ENCODE measurements at places on chromosomes 2 and 18.

DNA sequence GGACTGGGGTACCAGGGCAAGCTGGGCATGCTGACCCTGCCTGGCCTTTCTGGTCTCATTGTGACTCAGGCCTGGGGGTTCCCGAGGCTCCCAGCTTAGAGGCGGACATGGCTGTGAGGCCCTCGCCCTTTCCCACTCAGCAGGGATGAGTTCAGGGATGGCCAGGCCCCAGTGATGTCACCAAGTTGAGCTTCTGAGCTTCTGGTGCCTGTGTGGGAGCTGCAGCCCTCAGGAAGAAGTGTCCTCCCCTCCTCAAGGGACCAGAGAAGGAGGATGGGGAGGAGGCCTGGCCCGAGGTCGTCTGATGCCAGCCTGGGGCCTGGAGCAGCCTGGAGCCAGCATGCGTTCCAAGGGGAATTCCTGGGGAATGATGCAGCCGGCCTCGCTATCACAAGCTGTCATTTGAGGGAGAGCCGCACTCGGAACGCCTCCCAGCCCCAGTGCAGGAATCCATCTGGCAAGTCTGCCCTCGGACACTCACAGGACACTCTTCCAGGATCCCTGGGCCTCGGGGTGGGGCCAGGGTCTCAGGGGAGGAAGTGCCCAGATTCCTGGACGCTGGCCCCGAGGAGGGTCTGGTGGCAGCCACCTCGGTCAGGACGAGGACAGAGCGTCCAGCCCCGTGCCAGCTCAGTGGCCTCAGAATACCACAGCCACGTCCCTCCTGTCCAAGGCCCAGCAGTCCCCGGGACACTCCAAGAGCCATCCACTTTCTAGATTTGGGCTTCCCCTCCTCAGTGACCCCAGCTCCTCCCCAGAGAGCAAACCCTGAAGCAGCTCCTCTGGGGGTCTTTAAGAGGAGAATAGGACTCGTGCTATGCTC lies 61.2 kb upstream of the GPC1 start:
- peak; percentile 95 for DNase-seq

- DNase-seq, result no peak
Observed at GRCh38 chr18:3177902-3178687, 41.7 kb downstream of the MYOM1 start.

- no peak for DNase-seq
Observed at GRCh38 chr18:80190311-80190710, 57.0 kb downstream of the PARD6G start.

DNA sequence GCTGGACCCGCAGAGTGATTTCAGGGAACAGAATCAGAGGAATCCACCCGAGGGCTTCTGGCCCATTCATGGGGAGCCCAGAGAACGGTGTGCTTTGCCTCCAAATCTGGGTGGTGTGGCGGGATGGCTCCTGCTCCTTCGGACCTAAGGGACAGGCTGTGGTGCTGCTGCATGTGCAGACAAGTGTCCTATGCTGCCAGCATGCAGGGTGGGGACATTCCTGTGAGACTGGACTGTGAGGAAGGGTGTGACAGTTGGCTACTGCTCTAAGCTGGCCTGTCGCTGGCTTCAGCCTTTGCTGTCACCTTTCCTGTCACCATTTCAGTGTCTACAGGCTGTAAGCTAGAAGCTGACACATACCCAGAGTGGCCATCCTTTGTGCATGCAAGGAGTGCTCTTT lies 2.9 kb upstream of the SLC4A3 start:
- no peak for DNase-seq

DNA sequence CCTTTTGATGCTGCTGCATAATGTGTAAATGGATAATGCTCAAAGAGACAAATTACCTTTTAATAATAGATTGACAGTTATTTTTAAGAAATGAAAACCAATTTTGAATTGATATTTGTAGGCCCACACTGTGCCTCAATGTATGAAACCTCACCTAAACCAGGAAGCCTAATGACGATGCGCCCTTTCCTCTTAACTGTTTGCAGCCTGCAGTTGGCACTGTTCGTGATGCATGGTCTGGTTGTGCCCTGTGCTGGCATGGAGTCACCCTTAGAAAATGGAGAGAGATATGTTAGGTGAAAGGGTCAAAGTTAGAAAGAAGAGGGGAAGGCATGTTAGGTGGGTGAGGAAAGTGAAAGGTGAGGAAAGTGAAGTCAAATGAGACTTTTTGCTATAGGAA lies 390.2 kb downstream of the PTPRM start:
- no peak for DNase-seq

GRCh38 chr2:42169874-42170521 lies 845 bp downstream of the EML4 start:
- DNase-seq, result no peak

GRCh38 chr18:53551868-53552426 lies 672.5 kb downstream of the MBD2 start:
- no peak for DNase-seq

- DNase-seq, result no peak
Observed at GRCh38 chr18:26719896-26720295, 145.6 kb downstream of the AQP4 start.

DNA sequence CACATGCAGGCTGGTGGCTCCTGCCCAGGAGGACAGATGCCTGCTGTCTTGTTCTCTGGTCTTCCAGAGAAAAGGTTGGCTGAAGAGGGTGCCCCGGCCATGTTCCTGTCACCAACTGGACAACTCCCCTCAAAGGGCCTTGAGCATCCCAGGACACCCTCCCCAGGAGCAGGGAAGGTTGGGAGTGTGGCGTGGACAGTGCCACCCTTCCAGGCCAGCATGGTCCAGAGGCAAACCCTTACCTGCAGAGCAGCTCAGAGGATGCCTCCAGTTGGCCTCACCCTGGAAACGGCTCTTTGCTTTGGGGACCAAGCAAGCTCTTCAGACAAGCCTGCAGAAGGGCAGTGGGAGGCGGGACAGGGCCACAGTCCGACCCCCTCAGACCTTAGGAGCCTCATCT lies 4.9 kb upstream of the GPC1 start:
- DNase-seq, result no peak

- DNase-seq, result no peak
Observed at GRCh38 chr2:179233626-179234430, 30.8 kb downstream of the SESTD1 start.

GRCh38 chr2:220153118-220153517 lies 525.7 kb downstream of the SLC4A3 start:
- no peak for DNase-seq

GRCh38 chr2:19362094-19362754 lies 3.8 kb upstream of the OSR1 start:
- no peak for DNase-seq

DNA sequence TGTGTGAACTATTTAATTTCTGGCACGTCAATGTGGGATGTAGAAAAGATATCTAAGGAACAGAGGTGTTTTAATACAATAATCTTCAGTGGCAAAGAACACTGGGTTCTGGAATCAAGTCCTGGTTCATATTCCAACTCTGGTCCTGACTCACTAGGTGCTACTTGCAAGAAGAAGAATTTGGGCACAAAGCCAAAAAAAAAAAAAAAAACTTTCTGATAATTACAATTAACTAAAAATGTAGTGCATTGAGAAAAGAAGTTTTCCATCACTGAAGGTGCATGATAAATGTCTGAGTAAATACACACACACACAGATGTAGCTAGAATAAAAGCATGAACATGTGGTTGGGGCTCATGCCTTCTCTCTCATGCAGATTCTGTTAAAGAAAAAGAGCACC lies 424.4 kb upstream of the REG3G start:
- no peak for DNase-seq

DNA sequence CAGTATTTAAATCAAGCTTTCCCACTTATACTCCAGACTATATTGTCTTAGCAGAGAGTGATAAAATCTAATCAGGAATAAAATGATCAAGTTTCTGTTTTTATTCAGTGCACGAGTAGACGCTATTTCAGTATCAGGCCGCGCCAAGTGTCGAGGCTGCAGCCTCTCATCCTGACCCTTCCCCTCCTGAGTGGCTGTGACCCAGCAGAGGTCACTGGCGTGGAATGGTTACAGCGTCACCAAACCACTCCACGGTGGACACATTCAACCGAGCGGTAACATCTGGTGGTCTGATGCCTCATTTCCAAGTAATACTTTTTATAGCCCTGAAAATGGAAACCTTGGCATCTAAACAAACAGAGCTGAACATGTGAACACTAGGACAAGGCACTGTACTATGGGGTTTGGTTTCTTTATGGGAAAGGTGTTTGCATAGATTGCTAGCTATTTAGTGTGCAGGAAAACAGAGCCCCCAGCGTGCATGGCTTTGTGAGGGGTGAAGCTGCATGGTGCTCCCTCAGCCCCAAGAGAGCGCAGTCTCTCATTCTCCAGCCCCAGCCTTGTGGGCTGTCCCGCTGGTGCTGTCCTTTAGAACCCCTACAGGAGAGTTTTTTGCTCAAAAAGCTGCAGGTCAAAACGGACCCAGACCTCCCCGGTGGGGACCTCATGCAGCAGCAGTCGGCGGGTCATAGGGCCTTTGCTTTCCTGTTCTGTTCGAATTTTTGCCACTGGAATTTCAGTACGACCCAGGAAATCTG lies 28.4 kb downstream of the FAM228A start:
- DNase-seq, result no peak

DNA sequence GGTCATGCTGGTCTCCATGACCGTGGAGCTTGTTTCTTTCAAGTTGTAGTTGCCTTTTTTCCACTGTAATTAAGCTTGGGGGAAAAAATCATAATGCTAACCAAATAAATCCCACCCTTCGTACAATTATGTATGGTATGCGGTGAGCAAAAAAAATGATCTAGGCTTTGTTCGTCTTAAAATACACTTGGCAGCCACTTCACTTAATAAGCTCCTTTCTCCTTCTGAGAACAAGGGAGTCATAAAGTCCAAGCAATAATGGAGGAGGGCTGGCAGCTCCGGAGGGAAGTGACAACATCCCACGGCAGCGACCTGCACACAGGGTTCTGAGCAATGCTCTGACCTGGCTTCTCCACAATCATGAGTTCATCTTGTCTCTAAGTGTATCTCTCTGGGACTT lies 91.2 kb upstream of the KLHL29 start:
- DNase-seq, result no peak
